ENCODE measurements at places on chromosomes 5 and 9.

DNA sequence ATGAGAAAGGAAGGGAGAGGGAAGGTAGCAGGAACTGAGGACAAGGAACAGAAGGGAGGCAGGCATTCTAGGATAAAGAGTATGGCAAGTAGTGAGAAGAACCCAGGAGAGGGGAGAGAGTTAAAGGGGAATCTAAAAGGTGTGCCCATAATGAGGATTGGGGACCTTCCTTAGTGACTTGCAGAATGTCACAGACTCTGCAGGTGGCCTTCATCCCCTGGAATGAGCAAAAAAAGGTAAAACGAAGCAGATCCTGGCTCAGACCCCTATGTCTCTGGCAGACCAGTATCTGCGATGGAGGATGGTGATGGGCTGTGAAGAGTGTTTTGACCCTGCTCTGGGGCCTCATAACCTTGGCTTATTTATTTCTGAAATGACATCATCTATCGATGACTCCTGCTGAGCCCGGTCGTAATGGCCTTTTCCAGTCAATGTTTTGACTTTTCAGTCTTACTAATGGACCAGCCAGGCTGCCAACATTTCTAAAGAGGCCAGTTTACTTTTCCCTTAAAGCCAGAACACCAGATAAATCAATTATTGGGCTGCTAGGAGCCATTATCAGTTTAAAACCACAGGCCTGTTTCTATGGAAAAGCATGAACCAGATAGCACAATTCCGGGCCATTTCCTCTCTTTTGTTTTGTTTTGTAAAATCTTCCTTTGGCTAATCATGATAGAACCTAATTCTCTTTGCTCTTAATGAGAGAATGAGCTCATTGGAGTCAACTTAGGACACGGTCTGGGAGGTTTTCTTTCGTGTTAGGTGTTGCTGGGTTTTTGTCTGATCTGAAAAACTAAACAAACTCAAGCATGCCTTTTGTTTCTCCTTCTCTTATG lies 3.1 kb downstream of the TMOD1 start:
- no peak for DNase-seq

DNA sequence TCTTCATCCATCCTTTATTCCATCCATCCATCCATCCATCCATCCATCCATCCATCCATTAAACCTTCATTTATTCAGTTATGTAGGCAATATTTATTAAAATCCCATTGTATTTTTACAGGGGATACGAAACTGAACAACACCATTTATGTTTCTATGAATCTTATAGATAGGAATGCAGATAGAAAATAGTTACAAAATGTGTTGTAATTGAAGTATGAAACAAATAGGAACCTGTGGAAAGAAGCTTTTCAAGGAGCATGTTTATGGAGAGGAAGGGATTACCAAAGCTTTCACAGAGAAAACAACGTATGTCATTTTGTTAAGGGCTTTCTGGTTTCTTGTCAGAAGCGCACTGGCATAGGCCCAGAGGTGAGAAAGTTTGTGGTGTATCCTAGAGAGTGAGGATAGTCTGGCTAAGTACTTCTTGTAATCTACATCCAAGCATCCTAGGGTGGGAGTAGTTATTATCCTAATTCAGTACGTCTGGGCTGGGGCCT lies 184.0 kb downstream of the CNTLN start:
- DNase-seq: no peak

- no peak for DNase-seq
Measured at GRCh38 chr5:16508730-16509531, 43.3 kb upstream of the ZNF622 start.

GRCh38 chr5:10586555-10586954 lies 22.7 kb downstream of the ANKRD33B start:
- DNase-seq: no peak

DNA sequence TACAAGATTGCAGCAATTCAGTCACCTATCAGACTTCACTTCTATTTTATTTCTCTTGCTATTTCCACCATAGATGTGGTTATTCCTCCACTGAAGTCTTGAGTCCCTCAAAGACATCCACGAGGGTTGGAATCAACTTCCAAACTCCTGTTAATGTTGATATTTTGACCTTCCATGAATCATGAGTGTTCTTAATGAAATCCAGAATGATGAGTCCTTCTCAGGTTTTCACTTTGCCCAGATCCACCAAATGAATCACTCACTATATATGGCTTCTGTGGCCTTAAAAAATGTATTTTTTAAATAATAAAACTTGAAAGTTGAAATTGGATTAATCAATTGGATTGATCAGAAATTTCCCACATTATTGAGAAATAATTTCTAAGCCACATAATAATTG lies 1821.0 kb downstream of the EFNA5 start:
- DNase-seq: no peak

DNA sequence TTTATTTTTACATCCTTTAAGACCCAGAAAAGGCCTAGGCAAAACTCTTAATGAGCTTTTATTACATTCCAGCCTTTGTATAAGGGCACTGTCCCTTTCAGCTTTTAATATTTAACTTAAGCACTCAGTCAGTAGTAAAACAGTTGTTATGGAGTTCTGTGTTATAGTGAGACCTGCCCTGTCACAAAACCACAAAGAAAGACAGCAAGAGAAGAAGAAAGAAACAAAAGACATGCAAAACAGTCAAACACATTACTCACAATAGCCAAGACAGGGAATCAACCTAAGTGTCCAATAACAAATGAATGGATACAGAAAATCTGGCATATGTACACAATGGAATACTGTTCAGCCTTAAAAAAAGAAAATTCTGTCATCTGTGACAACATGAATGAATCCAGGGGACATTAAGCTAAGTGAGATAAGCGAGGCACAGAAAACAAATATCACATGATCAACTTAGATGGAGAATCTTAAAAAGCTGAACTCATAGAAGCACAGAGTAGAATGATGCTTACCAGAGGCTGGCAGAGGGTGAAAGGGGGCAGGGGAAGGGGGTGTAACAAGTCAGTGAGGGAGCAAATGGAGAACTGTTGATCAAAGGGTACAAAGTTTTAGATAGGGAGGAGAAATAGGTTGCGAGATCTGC lies 63.8 kb upstream of the CCNG1 start:
- DNase-seq: no peak

DNA sequence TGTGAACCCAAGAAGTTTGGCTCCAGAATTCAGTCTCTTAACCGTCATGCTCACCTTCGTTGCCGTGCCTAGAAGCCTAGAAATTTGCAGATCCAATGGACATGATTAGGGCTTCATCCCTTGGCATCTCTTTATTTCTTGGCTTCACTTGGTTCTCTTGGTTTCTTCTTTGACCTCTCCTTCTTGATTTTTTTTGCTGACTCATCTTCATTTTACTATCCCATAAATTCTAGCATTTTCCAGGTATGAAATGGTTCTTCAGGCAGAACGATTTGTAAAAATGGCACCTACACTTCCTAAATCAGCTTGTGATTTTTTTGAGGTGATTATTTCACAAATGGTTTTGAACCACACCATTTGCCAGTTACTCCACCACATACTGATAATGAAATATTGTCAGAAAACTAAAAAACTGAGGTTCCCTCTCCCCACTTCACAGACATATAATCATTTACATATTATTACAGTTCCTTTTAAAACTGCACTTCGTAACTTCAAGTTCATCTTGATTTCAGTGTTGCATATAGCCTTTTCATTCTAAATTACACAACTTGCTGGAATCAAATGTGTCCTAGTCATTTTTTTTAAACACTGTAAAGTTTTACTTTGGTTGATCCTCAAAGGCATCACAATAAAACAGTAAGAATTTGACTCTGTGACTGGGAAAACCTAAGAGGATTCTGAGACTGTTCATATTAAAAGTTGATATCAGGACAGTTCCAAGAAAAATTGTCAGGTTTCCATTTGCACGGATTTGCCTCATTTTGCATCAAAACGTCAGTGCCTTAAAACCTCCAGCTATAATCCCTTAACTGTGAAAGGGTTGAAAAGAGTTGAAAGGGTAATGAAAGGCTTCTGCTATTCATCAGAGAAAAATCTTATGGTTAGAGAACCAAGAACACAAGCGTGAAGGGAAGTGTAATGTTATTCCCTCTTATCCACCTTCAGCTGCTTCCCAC lies 8.9 kb upstream of the NREP start:
- DNase-seq: no peak

DNA sequence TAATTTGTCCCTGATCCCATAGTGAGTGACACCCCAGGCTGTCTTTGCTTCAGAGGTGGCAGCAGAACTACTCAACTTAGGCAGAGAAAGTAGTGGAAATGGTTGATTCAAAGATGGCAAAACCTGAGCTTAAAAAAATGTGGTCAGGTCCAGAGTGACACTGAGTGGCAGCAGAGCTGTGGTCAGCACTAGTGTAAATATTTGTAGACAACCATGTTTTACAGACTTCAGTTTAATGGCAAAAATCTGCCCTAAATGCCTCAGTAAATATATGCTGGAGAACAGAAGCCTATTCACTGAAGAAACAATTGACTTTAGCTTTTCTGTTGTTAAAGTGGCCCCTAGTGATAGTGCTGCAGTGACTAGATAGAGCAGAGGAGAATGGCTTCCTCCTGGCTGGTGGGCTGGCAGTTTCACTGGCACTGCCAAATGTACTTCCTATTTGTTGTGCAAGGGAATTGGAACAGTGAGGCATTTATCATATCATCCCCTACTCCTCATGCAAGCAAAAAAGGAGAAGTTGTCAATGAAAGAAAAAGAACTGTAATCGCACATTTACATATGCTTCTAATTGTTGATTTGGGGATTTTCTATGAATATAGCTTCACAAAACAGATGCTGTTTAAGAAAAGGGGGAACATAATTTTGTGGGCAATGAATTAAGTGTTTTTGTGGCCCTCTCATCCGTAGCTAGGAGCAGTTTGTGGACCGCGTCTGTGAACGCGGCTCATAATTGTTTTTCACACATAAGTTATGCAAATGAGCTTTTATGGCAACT lies 12.0 kb downstream of the PBX3 start:
- no peak for DNase-seq

DNA sequence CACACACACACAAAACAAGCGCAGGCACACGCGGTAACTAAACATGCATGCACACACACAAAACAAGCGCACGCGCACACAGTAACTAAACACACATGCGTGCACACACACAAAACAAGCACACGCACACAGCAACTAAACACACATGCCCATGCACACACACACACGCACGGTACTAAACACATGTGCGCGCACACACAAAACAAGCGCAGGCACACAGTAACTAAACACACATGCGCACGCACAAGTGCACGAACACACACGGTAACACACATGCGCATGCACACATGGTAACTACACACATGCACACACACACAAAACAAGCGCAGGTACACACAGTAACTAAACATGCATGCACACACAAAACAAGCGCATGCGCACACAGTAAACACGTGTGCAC lies 19.9 kb upstream of the SLC6A3 start:
- DNase-seq: no peak

GRCh38 chr5:123460296-123460729 lies 37.1 kb upstream of the CEP120 start:
- no peak for DNase-seq

DNA sequence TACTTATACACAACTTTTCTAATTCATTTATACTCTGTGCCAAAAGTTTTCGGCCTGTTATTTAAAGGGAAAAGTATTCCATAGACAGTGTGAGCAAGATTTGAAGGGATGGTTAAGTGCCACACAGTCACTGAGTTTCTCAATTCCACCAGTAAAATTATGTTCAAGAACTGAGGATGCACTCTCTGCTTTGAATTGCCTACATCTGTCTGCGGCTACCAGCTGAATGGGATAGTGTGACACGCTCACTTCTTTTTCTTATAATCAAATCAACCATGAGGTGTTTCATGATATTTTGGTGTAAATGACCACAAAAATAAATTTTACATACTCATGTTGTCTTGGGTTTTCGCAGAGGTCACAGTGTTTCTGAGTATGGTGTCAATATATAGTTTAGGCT lies 218.4 kb upstream of the TMEM161B start:
- no peak for DNase-seq

GRCh38 chr5:151196556-151197290 lies 27.2 kb downstream of the CCDC69 start:
- no peak for DNase-seq

DNA sequence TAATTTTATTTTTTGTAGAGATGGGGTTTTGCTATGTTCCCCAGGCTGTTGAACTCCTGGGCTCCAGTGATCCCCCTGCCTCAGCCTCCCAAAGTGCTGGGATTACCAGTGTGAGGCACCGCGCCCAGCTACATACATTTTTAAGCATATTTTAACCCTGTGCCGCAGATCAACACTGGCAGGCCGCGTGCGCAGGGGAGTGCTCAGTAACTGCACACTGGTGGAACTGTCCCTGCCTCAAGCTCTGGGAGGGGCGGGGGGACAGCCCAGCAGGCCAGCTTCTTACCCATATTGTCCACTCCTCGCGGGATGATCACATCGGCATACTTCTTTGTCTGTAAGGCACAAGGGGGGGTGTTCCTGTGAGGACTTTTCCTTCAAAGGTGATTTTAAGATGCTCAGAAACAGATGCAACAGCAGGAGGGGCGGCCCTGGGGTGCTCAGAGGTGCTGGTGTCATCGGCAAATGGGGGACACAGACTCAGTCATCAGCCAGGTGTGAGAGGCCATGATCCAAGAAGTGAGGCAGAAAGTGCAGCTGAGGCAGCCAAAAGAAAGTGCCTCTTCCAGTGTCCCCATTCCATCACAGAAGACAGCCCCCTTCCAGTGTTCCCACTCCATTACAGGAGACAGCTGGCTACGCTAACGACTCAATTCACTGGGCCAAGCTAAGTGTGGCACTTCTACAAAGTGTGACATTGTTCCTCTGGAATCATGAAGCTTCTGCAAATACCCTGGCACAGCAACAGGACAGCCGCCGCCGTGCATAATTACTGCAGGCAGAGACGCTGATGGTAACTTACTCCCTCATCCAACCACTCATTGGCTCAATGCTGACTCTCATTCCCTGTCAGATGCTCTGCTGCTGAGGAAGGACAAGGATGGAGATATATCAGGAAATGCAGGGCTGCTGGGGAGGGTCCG lies 5.2 kb downstream of the UCK1 start:
- DNase-seq: no peak

DNA sequence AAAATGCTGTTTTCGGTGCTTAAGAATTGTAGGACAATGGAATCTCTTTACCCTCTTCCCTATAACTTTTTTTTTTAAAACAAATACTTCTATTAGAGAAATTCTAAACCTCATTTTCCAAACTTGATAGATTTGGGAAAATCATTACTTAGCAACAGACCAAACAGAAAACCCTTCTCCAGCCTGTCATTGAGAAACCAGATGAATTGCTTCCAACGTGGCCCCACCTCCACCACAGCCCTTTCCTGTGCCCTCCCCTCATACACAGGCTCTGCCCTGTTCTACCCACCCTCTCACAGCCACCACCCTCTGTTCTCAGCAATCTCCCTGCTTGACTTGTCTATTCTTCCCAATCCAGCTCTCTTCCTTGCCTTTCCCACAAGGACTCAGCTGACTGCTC lies 221.2 kb downstream of the DMRT2 start:
- DNase-seq: no peak

DNA sequence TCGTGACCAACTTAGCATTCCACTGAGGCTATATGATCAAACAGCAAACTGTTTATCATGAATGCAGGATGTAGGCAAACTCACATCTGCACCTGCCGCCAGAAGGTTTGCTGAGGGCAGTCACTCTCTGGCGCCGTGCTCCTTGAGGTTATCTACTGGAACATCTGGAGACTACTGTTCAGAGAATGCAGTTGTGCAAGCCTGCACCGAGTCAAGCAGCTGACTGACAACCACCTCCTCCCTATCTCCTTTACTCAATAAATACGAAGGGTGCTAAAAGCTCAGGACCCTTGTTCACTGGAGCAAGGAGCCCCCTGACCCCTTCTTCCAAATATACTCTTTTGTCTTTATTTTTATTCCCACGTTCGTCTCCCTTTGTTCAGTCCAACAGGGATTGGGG lies 27.1 kb downstream of the CCDC125 start:
- DNase-seq: no peak

- DNase-seq: no peak
Measured at GRCh38 chr5:72328172-72328571, 8.0 kb downstream of the PTCD2 start.

- DNase-seq: no peak
Measured at GRCh38 chr5:147507480-147508126, 2.3 kb downstream of the DPYSL3 start.
